ENCODE measurements at places on chromosomes 7 and 10. TPM values are rescaled to one million over a fixed set of nuclear protein-coding genes. Genes with fewer than 3 reads are reported as not detected.

DNA sequence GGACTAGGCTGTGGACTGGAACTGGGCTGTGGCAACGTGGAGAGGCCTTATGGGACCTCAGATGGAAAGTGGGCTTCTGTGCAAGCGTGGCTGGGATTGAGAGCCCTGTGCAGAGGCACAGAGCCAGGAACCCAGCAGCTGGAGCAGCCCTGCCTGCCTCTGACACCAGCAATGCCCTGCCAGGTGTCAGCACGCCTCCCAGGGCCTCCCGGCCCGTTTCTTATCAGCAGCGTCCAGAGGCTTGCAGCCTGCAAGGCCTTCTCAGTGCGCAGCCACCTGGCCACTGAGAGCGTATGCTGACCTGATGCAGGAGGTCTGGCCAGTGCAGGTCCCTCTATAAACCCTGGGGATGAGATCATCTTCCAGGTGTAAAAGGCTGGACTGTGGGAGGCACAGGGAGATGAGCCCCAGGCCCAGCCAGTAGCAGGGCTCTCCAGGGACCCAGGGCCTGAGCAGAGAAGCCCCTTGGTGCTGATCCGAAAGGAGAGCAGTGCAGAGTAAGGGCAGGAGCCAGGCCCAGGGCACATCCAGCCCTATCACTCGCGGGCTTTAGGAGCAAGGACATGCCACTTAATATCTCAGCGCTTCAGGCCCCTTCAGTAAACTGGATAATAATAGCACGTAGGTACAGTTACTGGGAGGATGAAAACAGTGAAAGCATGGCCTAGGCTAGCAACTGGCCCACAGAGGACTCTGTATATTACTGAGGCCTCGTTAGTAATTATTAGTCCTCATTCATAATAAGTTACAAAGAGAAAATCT lies 38.8 kb upstream of the ANTXRL start:
- H3K4me3 ChIP-seq: no peak overlapping the region
- H3K4me1 ChIP-seq: no peaks in the 10 kb centered on the region
- peaks cover 4% of the 10 kb centered on the region for H3K27me3 ChIP-seq

DNA sequence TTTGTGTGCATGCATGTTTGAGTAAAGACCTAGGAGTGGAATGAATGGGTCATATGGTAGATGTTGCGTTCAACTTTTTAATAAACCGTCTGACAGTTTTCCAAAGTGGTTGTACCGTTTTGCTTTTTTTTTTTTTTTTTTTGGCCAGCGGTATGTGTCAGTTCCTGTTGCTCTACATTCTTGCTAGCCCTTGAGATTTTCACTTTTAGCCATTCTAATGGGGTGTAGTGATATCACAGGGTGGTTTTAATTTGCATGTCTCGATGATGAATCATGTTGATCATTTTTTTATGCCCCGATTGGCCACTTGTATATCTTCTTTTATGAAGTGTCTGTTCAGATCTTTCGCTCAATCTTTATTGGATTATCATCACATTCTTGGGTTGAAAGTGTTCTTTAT lies 320.7 kb downstream of the CAMK1D start:
- H3K4me3 ChIP-seq: no peak overlapping the region
- H3K36me3 ChIP-seq: no peaks in the 10 kb centered on the region
- H3K27ac ChIP-seq: no peak overlapping the region
- H3K27me3 ChIP-seq: no peaks in the 10 kb centered on the region
- DNase-seq: no peak

DNA sequence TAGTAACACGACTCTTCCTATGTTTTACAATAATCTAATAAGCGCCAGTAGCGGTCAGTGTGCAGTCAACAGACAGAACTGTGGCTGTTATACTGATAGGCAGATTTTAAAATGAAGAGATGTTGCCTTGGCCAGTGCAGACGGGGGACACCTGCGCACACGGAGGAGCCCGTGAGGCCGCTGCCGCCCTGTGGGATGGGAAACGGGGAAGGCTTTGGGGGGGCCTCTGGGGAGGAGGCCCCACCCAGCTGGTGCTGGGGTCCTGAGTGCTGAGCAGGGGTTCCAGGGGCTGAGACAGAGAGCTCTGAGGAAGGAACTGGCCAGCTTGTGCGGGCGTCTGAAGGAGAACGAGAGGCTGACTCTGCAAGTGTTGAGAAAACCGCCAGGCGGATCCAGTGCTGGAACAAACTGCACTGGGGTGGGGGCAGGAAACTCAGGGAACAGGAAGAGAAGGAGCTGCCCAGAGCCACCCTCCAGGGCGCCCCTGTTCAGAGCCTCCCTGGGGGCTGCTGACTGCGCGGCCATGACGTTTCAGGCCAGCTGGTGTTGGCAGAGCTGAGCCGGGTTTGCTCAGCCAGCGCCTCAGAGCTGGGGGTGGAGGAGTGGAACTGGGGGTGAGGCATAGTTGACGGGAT lies 426.4 kb downstream of the TCERG1L start:
- H3K36me3 ChIP-seq: peaks cover 22% of the 10 kb centered on the region
- no peak overlapping the region for H3K27ac ChIP-seq
- H3K4me3 ChIP-seq: no peak overlapping the region
- DNase-seq: no peak
- H3K4me1 ChIP-seq: no peaks in the 10 kb centered on the region

GRCh38 chr10:104931612-104932134 lies 290.6 kb downstream of the SORCS3 start:
- DNase-seq: no peak
- no peaks in the 10 kb centered on the region for H3K36me3 ChIP-seq
- H3K4me1 ChIP-seq: no peaks in the 10 kb centered on the region

- no peak overlapping the region for H3K27ac ChIP-seq
- peaks cover 10% of the 10 kb centered on the region for H3K4me1 ChIP-seq
- H3K27me3 ChIP-seq: no peaks in the 10 kb centered on the region
- no peak for DNase-seq
Observed at GRCh38 chr10:19491166-19491565, 325.1 kb upstream of the PLXDC2 start.

DNA sequence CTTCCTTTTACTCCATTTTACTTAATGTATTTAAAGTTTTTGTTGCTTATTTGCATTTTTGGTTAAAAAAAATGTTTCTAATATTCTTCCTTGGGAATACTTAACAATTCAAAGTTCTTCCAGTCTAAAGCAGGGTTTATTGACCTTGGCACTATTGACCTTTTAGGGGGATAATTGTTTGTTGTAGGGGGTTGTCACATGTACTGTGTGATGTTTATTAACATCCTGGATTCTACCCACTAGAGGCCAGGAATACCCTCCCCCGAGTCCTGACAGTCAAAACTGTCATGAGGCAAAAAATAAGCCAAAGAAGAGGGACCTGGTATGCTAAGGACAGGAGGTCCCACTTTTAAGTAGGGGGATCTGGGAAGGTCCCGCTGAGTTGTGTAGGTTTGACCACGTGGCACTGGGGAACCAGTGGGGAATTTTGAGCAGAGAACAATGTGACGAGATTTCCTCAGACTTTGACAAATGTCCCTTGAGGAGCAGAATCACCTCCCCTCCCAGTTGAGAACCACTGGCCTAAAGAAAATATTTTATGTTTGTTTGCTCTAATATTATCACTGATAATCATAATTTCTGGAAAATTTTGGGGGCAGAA lies 178.3 kb upstream of the PRR15 start:
- H3K4me3 ChIP-seq: no peak overlapping the region
- H3K4me1 ChIP-seq: no peaks in the 10 kb centered on the region
- DNase-seq: no peak
- no peak overlapping the region for H3K27ac ChIP-seq

DNA sequence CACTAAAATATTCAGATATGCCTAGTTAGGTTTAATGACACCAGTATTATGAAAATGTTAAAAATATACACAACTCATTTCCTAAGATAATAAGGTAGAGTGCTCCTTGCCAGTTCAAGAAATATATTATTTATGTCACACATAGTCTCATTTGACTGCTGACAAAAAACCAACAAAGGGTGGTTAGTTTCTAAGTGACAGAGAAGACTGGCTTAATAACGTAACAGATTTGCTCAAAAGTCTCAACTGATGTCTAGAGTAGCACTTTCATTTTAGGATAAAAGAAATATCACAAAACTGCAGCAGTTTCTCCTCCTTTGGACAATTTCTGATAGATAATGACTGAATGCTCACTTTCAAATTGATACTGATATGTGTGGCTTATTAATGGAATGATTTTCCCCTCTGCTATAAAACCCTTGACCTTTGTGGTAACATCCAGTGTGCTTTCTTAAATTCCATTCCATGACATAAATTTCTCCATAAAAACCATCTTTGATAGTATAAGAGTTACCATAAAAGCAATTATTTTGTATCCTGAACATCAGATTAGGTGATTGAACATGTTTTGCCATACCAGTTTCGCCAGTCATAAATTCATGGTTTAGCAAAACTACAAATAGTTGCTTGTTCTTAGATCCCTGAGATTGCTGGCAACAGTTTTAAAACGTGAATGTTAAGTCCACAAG lies 94.2 kb downstream of the NRBF2 start:
- no peak for DNase-seq
- H3K36me3 ChIP-seq: no peaks in the 10 kb centered on the region
- H3K27ac ChIP-seq: peak overlapping the region; percentile 48
- no peaks in the 10 kb centered on the region for H3K27me3 ChIP-seq
- H3K4me3 ChIP-seq: no peak overlapping the region

GRCh38 chr10:50582766-50583762 lies 40.7 kb downstream of the SGMS1 start:
- no peak overlapping the region for H3K27ac ChIP-seq
- DNase-seq: no peak
- H3K36me3 ChIP-seq: no peaks in the 10 kb centered on the region
- H3K27me3 ChIP-seq: no peaks in the 10 kb centered on the region
- no peak overlapping the region for H3K4me3 ChIP-seq

The LRGUK gene
- total RNA-seq: 0.64 TPM

The SFXN3 gene
- total RNA-seq: 27.1 TPM

All from endothelial cell (in vitro differentiated cells).